ENCODE measurements at places on chromosomes 6 and 20.
A peak's percentile ranks its signal among the peaks of the same experiment; 100 is the strongest.

- DNase-seq, result no peak
These were observed 740 bp downstream of the TRIM15 start for GRCh38 chr6:30163918-30164654.

DNA sequence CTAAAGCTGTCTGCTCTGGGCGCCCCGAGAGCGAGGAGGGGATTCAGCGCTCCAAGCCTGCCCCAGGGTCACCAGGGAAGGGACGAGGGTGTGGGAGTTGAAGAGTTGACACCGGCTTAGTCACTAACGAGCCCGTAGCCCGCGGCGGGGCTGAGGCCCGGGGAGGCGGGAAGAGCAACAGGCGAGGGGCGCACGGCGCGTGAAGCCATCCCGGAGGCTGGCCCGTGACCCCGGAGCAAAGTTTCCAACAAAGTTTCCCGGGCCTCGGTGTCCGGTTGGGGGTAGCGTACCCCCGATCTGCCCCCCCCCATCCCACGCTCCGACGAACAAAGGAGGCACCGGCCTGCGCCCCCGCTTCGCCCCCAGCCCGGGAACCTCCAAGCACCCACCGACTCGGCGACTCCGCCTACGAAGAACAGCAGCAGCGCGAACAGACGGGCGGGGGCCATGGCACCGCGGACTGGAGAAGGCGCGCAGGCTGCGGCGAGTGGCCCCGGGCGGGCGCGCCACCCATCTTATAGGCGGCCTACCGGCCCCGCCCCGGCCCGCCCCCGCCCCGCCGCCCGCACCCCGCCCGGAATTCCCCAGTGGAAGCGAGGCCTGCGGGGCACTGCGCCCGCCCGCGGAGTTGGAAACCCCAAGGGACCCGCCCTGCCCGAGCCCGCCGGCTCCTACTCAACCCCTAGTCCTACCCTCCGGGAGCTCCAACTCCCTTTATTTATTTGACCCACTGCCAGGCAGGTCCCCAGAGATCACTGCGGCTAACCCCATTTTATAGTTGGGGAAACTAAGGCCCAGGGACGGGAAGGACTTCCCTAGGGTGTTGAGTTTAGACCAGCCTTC lies at the start of gene SDC4:
Gene SDC4, minus strand, starts transcription at position 489 of the 843 bp plus-strand sequence. Its CDS starts 40 bp downstream, at position 449.
- peak; percentile 56 for DNase-seq

DNA sequence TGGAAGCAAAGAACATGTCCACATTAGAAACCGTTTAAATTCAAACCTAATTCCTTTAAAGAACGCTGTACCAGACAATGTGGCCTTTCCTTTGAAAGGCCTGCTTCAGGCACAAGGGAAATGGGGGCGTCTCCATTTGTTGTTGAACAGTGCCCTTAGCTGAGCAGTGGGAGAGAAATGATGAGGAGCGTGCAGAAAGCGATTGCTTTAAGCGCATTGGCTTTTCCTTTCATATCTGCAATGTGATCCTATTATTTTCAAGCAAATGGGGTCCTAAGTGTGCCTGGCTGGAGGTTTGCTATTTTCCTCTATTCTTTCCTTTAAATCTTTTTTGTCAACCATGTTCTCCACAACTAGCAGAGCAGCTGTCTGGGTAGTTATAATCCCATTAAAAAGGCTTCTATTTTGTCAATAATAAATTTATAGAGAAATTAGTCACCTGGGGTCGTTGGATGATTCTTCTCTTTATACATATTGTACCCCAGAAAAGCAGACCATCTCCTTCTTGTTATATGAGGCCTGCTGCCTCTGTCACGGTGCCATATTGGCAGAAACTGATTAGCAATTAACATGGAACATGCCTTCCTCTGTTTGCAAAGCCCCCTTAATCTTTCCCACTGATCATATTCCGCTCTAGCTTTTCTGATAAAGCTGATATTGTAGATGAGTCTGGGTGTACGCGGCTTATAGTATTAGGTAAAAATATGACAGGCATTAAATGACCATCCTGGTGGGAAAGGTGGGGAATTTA lies 151.1 kb upstream of the JAG1 start:
- no peak for DNase-seq

DNA sequence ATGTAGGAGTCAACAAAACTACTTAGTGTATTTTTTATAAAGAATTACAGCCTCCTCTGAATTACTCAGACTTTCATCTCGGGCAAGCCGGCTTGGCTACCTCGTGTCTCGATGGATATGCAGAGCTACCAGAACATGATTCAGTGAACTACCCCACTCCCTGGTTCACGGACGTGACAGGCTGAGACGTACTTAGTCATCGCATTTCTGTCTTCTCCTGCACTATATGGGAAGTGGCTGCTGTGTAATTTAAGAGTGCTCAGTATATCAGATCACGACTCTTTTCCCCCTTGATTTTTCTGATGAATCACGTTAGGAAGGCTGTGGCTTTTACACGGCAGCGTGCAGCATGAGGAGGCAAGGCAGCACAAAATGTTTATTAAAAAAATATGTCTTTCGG lies 302.7 kb upstream of the ZFP64 start:
- peak; percentile 81 for DNase-seq

GRCh38 chr6:11681357-11681756 lies 97.2 kb downstream of the ADTRP start:
- no peak for DNase-seq

- DNase-seq, result peak; percentile 74
These were observed 240.1 kb downstream of the KCNQ5 start for GRCh38 chr6:72861935-72862432.

DNA sequence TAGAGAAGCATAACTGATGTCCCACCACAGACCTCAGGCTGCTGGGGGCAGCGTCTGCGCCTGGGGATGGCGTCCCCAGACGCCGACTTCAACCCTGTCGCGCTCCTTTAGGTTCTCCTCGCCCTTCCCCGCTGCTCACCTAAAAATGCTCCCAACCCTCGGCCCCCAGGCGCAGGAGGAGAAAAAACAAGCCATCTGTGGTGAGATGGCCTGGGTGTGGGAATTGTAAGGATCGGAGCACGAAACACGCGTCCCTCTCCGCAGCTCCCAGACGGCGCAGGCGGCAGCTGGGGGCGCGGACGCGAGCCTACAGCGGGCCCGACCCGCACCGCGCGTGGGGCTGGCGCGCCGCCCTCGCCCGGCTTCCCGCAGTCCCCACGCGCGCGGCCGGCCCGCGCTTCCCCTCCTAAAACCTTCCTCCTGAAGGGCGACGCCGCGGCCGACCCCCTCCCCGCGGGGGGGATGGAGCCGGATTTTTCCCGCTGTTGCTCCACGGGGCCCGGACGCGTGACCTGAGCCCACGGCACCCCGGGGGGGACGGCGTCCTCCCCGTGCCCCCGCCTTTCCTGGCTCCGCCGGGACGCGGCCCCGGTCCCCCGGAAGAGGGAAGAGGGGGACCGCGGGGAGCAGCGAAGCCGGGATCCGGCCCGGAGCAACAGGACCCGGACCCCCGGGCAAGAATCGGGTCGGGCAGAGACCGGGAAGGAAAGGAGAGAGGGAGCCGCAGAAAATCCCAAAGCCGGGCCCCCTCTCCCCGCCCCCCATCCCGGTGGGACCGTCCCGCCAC lies 611 bp downstream of the EPB41L2 start:
- DNase-seq, result peak; percentile 29

DNA sequence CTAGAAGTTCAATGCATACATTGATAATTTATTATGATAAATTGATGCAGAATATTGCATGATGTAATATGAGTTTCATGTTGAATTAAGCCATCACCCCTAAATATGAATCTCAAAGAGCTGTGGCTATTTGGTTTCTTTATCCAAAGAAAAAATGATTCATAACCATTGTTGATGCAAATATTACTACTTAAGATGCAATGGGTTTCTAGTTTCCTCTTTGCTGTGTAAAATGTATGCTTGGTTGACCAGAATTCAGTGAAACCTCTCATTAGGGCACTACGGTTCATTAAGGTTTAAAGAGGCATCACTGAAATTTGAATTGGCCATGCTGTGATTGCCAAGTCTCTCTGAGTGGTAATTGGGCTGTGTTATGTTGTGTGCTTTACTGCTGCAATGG lies 492.5 kb upstream of the FLRT3 start:
- DNase-seq, result no peak

DNA sequence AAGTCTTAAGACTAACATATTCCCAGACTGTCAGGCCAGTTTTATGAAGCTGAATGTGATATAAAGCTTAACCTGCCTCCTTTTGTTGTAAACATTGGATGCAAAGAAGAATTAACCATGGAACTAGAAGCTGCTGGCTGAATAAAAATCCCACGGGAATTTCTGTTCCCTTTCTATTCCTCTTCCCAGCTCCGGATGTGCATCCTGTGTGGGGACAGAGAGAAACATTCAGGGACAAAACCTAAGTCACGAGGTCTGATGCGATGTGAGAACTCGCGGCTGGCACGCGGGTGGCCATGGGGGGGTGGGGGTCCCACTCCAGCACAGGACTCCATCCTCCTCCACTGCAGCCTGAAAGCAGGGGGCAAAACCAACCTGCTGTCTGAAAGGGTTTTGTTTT lies 32.2 kb downstream of the RAMACL start:
- peak; percentile 30 for DNase-seq

GRCh38 chr20:54433636-54434035 lies 41.8 kb upstream of the DOK5 start:
- DNase-seq, result no peak

DNA sequence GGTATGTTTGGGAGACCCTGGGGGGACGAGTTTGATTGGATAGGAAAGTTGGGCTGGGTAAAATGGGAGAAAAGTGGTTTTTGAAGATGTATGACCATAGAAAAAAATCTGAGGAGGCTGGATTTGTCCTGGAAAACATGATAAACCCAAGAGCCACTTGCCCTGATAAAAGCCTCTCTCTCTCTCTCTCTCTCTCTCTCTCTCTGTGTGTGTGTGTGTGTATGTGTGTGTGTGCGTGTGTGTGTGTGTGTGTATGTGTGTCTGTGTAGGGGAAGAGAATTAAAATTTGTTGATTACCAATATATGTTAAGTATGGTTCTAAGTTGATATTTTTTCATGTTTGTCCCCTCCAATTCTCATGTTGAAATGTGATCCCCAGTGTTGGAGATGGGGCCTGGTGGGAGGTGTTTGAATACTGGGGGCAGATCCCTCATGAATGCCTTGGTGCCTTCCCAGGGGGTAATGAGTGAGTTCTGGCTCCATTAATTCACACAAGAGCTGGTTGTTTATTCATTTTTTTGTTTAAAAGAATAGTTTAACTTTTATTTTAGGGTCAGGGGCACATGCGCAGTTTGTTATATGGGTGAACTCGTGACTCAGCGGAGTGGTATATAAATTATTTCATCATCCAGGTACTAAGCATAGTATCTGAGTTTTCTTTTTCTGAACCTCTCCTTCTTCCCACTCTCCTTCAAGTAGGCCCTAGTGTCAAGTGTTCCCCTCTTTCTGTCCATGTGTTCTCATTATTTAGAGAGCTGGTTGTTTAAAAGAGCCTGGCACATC lies 208.8 kb downstream of the TFAP2B start:
- no peak for DNase-seq

GRCh38 chr6:19721766-19722377 lies 115.3 kb upstream of the ID4 start:
- DNase-seq, result no peak

DNA sequence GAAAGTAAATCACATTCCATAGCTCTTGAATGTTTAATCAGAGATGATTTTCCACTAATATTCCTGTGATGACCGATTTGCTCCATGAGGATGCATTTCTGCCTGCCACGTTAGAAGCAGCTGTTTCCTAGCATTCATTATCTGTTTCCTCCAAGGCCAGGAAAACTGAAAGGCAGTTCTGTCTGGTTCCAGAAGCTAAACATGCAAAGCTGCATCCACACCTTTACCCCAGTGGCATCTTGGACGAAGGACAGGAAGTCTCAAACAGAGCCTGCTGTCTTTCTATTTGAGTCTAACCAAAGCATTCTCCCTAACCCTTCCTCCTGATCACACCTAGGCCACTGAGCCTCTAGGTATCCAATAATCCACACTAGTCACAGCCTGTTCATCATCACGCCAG lies 27.6 kb downstream of the CNKSR3 start:
- peak; percentile 40 for DNase-seq

GRCh38 chr6:109609737-109610136 lies 81.3 kb downstream of the AK9 start:
- no peak for DNase-seq

DNA sequence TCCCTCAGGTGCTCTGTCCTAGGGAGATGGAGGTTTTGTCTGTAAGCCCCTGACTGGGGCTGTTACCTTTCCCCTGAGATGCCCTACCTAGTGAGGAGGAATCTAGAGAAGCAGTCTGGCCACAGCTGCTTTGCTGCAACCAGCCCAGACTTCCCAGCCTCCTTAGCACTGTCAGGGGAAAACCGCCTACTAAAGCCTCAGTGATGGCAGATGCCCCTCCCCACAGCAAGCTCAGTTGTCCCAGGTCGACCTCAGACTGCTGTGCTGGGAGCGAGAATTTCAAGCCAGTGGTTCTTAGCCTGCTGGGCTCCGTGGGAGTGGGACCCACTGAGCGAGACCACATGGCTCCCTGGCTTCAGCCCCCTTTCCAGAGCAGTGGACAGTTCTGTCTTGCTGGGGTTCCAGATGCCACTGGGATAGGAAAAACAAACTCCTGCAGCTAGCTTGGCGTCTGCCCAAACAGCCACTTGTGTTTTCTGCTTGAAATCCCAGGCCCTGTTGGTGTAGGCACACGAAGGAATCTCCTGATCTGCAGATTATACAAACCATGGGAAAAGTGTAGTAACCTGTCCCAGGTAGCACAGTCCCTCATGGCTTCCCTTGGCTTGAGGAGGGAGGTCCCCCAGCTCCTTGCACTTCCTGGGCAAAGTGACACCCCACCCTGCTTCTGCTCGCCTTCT lies 146.4 kb upstream of the PROKR2 start:
- no peak for DNase-seq

DNA sequence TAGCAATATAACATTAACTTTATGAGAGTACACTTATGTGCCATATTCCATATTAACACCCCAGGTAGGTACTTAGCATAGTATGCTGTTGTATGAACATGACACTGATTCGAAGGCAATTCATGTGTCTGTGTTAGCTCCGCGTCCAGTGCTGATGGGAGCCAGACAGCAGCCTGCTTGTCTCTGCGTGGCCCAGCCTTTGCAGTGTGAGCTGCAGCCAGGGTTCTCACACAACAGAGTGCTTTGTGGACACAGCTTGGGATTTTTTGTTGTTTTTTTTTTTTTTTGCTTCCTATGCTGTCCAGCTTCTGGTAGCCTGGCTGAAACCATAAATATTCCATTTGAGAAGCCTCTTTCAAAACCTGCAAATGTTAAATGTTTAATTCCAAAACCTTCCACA lies 350.9 kb downstream of the SMOC2 start:
- DNase-seq, result no peak

DNA sequence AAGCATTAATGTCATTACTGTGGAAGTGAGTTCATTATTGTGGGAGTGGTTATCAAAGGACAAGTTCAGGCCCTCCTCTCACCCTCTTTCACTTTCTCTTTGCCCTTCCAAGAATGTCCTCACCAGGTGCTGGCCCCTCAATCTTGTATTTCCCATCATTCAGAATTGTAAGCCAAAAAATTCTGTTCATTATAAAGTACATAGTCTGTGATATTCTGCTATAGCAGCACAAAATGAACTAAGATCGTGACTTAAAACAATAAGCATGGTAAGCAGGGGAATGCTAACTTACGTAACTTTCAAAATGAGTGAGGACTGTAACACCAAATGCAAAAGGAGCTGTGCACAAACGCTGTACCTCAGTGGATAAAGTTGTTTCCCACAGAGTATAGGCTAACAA lies 515.7 kb upstream of the BTBD3 start:
- DNase-seq, result no peak

Data from cardiac fibroblast (primary cell).